ENCODE measurements at places on chromosomes 1 and 21.

DNA sequence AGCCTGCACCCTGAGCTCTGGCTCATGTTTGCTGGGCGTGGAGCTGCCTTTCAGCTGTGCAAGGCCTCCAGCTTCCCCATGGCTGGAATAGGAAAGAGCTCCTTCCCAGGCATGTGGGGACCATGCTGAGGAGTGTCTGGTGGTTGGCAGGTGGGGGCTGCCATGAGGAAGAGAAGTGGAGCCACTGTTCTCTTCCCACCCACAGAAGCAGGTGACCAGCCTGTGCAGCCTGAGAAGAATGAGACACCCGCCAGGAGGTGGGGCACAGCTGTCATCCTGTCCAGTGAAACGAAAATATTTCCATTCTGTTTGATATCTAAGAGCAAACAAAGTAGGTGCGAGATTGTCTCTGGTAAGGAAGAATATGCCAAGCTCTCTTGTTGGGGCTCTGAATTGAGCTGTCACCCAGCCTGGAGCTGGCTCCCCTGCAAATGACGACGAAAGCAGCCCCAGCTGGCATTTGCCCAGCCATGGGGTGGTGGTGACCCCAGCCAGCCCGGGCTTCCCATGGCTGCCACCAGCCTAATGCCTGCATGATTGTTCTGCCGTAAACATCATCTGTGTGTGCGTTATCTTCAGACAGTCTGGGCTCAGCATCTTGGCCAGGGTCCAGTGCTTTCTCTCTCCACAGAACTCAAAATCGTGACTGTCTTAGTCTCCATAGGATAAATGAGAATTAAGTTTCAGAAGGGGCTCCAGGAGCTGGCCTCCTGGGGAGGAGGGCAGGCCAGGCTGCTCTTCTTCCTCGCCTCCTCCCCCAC is 429.8 kb upstream of the VAMP3 start:
- DNase-seq, result no peak

- DNase-seq, result no peak
Observed at GRCh38 chr1:3864884-3865283, 7.6 kb downstream of the DFFB start.

DNA sequence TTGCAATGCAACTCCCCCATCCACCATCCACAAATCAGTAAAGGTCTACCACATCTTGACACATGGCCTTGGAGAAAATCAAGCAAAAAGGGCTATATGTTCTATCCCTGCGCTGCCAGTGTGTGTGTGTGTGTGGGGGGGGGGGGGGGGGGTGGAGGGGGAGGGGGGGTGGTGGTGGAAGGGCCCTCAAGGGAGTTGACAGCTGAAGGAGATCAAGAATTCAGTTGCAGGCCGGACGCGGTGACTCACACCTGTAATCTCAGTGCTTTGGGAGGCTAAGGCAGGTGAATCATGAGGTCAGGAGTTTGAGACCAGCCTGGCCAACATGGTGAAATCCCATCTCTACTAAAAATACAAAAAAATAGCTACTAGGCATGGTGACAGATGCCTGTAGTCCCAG is 37.6 kb upstream of the CLIC4 start:
- DNase-seq, result no peak

DNA sequence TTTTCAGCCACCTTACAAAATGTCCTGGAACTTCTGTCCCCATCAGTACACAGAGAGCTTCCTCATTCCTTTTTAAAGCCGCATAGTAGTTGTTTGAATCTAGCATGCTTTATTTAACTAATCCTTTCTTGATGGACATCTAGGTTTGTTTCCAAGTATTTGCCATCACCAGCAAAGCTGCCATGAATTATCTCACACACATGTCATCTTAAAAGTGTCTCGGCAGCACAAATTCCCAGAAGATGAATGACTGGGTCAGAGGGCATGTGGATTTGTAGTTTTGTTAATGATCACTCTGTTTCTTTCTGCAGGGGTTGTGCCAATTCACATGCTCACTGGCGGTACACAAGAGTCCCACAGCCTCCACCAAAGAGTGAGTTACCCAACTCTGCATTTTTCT is 68.3 kb downstream of the CLIC6 start:
- DNase-seq, result no peak

GRCh38 chr1:26759531-26759930 is 28.2 kb upstream of the PIGV start:
- no peak for DNase-seq

- DNase-seq, result no peak
Observed at GRCh38 chr1:92916899-92917298, 44.4 kb downstream of the DIPK1A start.

DNA sequence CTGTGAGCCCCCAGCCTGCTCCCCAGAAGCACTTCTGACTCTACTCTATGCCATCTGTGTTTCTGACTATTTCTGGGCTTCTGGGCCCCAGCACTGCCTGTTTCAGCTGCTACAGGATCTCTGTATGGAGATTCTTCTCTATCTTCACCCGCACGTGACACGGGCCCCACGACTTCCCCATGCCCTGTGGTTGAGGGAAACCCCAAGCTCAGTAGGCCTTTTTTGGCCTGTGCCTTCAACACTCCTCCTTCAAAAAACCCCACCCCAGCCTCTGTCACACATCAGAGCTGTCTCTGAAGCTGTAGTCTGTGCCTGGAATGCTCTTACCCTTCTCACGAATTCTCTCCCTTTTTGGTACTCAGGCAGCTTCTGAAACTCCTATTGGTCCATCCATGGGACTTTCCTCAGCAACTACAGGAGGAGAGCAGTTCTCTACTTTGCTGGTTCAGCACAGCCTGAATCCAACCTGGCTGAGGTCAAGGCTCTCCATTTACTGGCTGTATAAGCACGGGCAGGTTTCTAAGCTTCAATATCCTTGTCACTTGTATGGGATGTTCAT is 2.0 kb upstream of the NID1 start:
- DNase-seq, result no peak

GRCh38 chr1:246800756-246801155 is 76.5 kb downstream of the SCCPDH start:
- no peak for DNase-seq

DNA sequence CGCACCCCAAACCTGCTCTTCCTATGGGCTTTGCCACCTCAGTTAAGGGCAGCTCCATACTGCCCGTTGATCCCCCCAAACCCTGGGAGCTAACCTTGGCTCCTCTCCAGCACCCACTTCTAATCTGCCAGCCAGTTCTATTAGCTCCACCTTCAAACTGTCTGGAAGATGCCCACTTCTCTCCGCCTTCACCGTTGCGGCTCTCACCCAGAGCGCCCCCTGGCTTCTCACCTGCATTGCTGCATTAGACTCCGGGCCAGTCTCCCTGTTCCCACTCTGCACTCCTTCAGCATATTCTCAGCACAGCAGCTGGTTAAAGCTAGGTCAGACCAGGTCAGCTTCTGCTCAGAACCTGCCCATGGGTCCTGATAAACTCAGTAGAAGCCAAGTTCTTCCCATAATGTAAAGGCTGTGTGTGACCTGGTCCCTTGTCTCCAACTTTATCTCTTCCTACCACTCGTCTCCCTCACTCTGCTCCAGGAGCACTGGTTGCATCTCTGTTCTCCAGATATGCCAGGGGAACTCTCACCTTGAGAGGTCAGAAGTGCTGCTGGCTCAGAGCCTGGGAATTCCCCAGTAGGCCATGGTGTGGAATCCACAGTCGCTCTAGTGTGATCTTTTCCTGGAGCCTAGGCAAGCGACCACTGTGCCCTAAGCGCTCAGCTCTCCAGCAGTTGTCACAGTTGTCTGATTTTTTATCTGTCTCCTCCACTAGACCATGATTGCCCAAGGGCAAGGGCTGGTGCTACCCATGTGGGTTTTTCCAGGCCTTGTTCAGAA is 150.3 kb downstream of the HMGB4 start:
- DNase-seq, result no peak

DNA sequence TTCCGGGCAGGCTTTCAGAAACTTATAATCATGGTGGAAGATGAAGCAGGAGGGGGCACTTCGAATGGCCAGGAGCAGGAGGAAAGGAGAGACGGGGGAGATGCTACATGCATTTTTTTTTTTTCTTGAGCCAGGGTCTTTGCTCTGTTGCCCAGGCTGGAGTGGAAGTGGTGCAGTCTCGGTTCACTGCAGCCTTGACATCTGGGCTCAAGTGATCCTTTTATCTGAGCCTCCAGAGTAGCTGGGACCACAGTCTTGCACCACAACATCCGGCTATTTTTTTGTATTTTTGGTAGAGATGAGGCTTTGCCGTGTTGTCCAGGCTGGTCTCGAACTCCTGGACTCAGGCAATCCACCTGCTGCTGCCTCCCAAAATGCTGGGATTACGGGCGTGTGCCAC is 61.6 kb downstream of the SELENOF start:
- no peak for DNase-seq

GRCh38 chr1:205395616-205396015 is 26.2 kb downstream of the LEMD1 start:
- no peak for DNase-seq

Measured in DMS 273 treated with DMSO at 0.1 percent for 48 hours (cell line).